Small intestine (tissue), 16 donors: ENCODE measurements at places on chromosomes 4 and X. TPM values are rescaled to one million over a fixed set of nuclear protein-coding genes. Genes with fewer than 3 reads are reported as not detected.

GRCh38 chr4:126794363-126794762 lies 838.4 kb upstream of the INTU start:
- no peak for DNase-seq

DNA sequence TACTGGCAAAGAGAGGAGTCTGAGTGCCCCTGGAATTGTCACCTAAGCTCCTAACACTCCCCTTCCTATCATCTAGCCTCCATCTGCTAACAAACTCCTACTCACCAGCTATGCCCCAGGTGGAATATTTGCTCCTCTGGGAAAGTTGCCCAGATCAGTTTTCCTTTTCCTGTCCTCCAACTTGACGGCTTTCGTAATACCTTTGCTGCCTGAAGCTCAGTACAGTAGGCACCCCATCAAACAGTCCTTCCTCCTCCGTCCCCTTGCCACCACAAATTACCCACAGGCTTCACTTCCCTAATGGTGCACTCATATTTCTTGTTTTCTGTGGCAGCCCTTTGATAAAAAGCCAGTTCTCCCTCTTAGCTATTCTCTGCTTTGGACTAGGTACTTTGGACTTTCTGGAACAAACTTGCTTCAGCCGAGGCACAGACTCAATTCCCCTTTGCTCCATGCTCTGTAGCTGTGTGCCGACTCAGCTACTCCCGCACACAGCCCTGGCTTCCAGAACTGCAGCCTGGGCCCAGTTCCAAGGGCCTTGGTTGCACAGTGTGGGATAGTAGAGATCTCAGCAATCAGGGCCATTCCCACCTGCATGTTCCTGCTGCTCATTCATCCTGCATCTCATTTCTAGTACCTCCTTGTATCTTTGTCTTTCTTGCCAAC lies 605.1 kb downstream of the BCOR start:
- peak; percentile 85 for DNase-seq

GRCh38 chrX:63471004-63471403 lies 119.9 kb upstream of the SPIN4 start:
- no peak for DNase-seq

- no peak for DNase-seq
These were observed 50.2 kb upstream of the GRIA2 start for GRCh38 chr4:157170321-157170720.

DNA sequence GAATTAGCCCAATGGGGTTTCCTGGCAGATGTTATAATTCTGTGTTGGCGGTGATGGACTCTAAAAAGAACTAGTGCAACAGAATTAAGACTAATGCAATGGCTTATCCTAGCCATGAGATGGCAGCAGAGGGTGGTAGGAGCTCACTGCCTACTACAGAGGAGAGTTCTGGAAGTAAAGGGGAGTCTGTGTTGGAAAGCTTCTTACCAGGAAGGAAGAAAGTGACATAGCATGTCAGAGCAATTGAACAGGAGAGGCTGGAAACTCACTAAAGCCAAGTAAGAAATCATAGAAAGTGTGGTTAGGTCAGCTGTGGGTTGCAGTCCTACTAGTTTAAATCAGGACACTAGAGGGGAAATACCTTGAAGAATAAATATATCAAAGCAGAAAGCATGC lies 6.3 kb upstream of the TRPC5OS start:
- DNase-seq = peak; percentile 46

DNA sequence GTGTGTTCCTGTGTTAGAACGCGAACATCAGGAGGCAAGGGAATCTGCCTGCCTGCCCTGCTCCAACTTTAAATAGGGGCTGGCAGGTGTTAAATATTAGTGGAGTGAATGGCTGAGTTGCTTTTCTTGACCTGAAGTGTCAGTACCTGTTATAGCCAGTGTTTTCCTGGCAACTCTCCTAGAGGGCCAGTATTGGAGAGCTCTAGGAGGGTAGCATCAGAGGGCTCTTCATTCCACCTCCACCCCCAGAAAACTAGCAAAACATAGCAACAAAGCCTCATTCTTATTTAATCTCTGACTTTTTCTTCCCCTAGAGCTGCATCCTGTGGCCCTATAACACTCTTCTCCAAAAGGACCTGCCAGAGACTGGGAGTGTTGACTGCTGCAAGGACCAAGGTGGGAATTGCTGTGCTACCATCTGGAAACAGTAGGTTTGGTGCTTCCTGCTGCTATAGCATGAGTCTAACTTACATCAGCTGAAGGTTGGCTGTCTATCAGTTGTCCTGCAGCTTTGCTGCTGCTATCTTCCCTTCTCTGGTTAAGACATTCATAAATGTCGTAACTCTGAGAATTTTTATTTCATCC lies 33.5 kb downstream of the SGMS2 start:
- DNase-seq = no peak

DNA sequence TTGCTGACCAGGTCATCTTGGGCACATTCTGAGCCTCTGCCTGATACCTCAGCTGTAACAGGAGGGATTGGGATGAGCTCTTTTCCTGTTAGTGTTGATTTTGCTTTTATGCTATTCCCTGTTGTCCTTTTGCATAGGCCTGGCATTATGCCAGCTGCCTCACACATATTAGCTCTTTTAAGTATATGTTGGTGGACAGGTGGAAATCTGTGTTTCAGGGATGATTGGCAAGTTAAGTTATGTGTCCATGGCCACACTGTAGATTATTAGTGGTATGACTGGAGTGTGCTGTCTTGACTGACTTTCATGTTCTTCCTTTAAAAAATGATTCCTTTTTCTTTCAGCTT lies 28.9 kb downstream of the NSD2 start:
- DNase-seq = no peak

DNA sequence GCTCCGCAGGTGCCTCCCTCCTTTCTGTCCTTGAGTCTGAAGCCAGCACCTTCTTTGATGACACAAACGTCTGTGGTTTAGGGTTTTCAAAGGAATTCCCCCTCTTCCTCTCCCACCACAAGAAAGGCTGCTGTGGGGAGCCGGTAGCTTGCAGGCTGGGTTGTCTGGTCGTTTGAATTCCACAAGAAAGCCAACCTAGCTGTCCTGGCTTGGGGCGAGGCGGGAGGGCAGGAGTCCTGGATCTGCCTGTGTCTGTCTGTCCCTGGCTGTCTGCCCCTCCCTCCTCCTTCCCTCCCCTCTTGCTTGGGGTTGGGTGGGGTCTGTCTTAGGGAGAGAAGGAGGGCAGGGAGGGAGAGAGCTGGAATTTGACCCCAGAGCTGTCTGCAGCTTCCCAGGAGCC lies 56.3 kb downstream of the SHROOM2 start:
- DNase-seq = peak; percentile 70

DNA sequence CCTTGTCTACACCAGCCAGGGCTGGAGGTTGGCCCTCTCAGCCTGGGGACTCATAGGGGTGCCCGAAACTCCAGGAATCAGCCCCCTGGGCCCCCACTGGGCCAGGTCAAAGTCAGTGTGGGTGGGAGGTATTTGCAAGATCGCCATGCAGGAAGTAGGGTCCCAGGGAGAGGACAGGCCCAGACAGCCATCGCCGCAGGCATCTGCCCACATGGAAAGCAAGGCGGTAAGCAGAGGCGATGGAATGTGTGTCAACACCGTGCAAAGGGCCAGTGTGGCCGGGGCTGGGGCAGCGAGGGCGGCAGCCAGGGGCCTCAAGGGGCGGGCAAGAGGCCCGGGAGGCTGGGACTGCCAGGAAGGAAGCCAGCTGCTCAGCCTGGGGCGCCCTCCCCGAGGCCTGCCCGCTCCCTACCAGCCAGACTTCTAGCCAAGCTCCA lies 19.3 kb upstream of the DUSP9 start:
- DNase-seq = no peak

GRCh38 chr4:66182636-66183035 lies 512.3 kb upstream of the EPHA5 start:
- no peak for DNase-seq

- DNase-seq = no peak
These were observed 69.9 kb upstream of the WDR1 start for GRCh38 chr4:10186228-10187214.

DNA sequence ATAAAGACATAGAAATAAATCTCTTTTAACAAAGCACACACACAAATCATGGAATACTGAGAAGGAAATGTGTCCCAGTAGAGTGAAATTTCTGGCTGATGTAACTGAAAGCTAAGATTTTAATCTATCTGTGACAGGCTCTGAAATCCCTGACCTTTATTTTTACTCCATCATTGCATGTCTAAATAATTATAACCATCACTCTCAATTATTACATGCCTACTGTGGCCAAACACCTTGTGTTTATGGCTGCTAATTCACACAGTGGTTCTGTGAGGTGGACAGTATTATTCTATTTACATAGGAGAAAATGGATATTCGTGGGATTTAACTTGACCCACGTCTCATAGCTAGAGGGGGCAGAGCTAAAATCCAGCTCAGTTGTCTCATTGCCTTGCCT lies 438.1 kb downstream of the TLL1 start:
- DNase-seq = no peak

GRCh38 chrX:72048510-72049455 lies 82.9 kb downstream of the RTL5 start:
- peak; percentile 72 for DNase-seq

DNA sequence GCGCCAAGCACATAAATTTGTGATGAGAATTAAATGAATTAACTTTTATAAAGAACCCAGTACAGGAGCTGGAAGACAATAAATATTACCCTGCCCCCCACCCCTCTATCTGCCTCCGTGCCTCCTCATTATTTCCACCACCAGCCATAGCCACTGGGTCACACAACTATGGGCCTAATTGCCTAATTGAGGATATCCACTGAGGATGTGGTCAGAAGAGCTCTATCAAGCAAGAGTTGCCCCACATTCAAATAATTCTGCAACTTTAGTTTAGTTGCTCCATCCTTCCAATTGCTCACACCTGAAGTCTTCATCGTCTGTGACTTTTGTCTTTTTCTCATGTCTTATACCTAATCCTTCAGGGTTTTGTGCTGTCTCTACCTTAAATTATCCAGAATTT lies 9.5 kb upstream of the CXCL8 start:
- no peak for DNase-seq

GRCh38 chr4:6767748-6768538 lies 14.6 kb upstream of the KIAA0232 start:
- peak; percentile 86 for DNase-seq

DNA sequence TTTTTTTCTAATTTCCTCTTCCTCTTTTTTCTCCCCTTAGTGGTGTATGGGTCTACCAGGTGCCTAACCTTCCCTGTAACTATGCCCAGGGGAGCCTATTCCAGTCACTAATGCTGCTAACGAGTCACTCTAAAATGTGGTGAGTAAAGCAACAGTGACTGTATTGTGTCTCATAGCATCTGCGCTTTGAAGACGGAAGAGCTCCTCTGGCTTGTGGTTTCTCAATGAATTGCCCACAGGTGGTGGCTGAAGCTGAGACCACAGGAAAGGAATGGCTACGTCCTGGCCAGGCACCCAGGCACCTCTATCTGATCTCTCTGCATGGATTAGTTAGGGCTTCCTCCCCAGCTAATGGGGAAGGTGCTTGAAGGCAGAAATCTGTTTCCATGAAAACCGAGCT lies 763.5 kb upstream of the FRG1 start:
- no peak for DNase-seq

DNA sequence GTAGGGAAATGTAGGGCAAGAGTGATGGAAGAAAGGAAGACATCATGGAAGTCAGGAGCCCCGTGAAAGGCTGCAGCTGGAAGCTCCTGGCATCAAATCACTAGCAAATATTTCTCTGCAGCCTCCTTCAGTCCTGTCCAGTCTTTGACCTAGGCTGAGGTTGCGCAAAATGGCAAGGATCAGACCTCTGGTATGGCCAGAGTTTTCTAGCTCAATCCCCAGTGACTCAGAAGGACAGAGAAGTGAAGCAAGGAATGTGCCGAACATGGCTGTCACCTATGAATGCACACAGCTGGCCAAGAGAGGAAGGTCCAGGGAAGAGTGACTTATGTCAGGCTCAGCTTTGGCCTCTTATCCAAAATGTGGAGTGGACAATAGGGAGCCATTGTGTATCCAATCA lies 71.1 kb upstream of the PHOX2B start:
- DNase-seq = no peak

DNA sequence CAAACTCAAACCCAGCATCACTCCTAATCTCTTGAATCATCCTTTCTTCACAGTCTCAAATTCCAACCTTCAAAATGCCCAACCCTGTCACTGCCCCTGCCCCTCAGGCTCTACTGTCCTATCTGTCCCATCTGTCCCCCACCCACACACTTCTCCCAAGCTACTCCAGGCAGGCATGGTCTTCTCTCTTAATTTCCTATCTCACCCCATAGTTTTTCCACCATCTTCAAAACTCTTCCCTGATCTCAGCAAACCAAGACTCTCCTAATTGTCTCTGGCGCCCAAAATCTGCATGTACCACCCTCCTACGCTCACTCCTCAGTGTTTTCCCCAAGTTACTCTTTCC lies 644 bp downstream of the LAMP2 start:
- peak; percentile 2 for DNase-seq

DNA sequence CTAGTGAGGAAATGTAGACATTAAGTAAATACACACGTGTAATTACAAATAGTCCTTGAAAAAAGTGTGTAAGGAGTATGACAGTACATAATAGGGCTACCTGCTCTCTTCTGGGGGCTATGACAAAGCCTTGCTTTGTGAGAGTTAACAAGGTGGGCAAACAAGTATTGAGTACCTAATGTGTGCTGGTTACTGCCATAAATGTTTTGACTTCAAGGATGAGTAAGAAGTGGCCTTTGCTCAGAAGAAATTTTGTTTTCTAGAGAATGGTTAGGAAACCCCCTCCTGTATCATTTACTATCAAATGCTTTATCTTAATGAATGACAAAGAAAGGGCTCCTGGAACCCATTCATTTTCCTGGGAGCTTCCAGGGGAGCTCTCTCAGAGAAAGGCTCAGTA lies 167.0 kb upstream of the CASK start:
- DNase-seq = no peak

DNA sequence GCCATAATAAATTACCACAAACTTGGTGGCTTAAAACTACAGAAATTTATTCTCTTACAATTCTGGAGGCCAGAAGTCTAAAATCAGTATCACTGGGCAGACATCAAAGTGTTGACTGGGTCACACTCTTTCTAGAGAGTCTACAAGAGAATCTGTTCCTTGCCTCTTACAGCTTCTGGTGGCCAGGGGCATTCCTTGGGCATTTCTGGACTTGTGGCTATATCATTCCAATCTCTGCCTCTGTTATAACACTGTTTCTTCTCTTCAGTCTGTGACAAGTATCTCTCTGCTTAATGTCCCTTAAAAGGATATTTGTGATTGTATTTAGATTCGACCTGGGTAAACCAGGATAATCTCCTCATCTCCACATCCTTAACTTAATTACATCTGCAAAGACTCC lies 207.3 kb upstream of the DCAF8L1 start:
- no peak for DNase-seq

DNA sequence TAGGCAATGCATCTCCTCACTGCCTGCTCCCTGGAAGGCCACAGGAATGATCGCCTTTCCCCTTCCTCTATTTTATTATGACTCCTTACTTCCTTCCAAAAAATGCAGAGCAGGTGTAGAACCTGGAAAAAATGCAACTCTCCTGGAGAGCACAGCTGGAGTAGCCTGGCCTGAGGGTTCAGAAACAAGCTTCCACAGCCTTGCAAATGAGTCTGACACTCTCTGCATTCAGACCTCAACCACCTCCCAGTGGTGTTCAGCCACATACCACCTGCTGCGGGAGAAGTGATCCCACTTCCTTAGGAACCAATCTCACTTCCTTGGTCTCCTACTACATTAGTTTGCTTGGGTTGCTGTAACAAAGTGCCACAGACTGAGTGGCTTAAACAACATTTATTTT lies 368.1 kb upstream of the NOCT start:
- no peak for DNase-seq

The G3BP2 gene
- polyA plus RNA-seq = 47.8 TPM

The AMBN gene
- polyA plus RNA-seq = not detected

The RNF150 gene
- not detected for polyA plus RNA-seq

The RPL10 gene
- 5,086 TPM for polyA plus RNA-seq

The MAPK10 gene
- 7.3 TPM for polyA plus RNA-seq
